Cerebellar nuclear complex (tissue), 1 donor: ENCODE measurements at places on chromosomes 1 and 21.

DNA sequence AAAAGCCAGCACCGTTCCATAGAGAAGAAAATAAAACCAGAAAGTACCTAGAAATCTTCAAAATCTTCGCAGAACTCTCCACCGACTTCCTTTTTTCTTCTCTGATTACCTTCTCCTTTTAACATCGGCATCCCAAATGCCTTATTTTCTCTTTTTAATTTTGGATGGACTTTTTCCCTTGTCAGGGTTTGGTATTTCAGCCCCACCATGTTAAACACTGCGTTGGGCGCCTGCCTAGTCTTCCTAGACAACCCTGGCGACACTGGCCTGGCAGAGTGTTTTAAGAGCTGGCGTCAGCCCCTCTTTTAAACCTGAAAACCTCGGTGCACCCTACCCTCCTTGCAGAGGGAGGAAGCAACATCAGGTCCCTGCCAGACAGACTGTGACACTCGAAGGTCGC is 66.0 kb upstream of the EFHD2 start:
- DNase-seq = no peak

- no peak for DNase-seq
These were observed 16.2 kb downstream of the PLEKHO1 start for GRCh38 chr1:150165622-150166612.

DNA sequence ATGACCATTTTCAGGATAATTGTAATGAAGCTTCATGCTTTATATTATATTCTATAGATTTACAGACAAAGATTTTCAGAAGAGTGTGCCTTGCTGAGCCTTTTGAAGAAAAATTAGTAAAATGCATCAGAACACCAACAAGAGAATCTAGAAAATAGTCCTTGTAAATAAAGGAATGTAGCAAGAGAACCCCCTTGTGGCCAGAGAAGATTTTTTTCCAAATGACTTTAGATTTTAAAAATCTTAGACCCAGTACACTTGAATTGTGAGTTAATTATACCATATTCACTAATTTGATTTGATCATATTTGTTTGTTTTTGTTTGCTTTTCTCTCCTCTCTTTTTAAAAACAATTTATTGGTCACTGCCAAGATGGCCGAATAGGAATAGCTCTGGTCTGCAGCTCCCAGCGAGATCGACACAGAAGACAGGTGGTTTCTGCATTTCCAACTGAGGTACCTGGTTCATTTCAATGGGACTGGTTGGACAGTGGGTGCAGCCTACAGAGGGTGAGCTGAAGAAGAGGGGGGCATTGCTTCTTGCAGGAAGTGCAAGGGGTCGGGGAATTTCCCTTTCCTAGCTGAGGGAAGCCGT is 12.8 kb upstream of the IFI44L start:
- DNase-seq = no peak

DNA sequence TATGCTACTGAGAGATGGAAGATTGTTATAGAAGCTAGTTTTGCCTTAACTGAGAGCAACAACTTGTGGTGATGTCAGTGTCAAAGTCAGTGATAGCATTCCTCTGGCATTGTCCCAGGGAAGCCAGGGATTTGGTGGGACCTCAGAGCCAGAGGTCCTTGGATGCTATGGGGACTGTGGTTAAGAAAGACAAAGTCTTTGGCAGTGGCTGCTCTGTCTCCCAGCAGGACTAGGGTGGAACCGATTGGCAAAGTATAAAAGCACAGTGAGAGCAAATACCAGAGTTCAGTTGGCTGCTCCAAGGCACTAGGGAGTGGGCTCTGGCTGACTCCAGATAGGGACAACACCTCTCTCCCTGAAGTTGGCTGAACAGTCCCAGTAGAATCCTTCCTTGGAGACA is 104.8 kb downstream of the GDAP2 start:
- DNase-seq = no peak

- no peak for DNase-seq
These were observed 301.0 kb downstream of the GRIK1 start for GRCh38 chr21:29638761-29639327.

DNA sequence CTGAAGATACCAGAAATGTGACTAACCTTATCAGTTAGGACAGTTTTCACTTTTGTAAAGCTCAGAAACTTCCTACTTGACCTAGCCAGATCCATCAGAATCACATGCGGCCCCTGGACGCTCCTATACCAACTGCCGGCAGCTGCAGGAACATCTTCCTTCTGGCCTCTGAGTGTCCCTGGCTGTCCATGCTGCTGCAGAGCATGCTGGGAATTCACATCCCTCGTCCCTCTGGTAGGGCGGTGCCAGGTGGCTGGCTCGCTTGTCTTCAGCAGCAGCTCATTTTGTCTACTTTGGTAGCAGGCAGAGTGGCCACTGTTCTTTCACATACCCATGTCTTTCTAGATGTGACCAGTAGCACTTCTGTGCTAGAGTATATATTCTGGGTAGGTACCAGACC is 34.4 kb downstream of the HHAT start:
- DNase-seq = no peak

DNA sequence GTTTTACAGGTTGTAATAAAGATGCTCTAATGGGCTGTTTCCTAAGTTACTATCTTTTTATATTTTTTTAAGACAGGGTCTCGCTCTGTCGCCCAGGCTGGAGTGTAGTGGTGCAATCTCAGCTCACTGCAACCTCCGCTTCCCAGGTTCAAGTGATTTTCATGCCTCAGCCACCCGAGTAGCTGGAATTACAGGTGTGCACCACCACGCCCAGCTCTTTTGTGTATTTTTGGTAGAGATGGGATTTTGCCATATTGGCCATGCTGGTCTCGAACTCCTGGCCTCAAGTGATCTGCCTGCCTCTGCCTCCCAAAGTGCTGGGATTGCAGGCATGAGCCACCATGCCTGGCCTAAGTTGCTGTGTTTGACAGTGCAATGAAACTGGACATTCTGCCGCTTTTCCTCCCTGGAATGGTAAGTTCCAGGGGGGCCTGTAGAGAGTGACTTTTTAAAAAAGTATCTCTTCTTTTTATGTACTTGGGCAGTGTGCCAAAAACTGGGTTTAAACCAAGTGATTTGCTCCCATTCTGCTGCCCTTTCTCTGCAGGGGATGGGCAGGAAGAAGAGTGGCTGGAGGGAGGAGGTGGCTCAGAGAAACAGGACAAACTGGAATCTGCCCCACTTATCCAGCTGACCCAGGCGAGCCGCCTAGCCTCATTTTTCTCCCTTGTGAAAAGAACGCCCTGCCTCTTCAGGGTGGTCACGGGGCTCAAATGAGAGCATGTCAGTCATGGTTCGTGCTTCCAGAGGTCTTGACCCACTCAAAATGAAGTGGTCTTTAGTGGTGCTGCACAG is 2.3 kb downstream of the SLC37A1 start:
- no peak for DNase-seq
